CD14-positive monocyte (primary cell): ENCODE measurements at places on chromosomes 4 and X. TPM values are rescaled to one million over a fixed set of nuclear protein-coding genes. Genes with fewer than 3 reads are reported as not detected.

DNA sequence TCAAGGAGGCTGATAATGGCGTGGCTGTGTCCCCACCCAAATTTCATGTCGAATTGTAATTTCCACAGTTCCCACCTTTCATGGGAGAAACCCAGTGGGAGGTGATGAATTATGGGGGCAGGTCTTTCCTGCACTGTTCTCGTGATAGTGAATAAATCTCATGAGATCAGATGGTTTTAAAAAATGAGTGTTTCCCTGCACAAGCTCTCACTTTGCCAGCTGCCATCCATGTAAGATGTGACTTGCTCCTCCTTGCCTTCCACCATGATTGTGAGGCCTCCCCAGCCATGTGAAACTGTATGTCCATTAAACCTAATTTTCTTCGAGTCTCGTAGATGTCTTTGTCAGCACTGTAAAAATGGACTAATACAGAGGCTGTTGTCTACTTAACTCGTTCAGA lies 488.3 kb downstream of the SPRY1 start:
- DNase-seq, result no peak

DNA sequence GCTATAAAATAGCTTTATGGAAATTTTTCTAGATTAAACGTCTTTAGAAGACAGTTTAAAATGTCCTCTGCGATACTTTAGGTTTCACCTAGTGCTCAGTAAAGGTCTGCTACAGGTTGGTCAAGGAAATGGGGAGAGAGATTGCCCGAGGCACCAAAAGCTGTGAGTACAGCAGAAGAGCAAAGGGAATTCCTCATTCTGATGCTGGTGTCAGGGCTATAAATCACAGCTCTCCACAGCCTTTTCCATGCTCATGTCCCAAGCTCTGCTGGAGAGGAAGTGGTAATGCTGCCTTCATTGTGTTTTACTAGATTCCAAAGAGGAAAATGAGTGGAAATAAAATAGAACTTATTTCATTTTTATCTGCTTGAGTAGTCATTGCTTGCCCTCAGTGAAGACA lies 2060.4 kb downstream of the ARAP2 start:
- DNase-seq, result no peak

GRCh38 chr4:91471280-91471679 lies 832.5 kb upstream of the GRID2 start:
- DNase-seq, result no peak

GRCh38 chr4:144611850-144612249 lies 34.1 kb upstream of the HHIP start:
- DNase-seq, result no peak

DNA sequence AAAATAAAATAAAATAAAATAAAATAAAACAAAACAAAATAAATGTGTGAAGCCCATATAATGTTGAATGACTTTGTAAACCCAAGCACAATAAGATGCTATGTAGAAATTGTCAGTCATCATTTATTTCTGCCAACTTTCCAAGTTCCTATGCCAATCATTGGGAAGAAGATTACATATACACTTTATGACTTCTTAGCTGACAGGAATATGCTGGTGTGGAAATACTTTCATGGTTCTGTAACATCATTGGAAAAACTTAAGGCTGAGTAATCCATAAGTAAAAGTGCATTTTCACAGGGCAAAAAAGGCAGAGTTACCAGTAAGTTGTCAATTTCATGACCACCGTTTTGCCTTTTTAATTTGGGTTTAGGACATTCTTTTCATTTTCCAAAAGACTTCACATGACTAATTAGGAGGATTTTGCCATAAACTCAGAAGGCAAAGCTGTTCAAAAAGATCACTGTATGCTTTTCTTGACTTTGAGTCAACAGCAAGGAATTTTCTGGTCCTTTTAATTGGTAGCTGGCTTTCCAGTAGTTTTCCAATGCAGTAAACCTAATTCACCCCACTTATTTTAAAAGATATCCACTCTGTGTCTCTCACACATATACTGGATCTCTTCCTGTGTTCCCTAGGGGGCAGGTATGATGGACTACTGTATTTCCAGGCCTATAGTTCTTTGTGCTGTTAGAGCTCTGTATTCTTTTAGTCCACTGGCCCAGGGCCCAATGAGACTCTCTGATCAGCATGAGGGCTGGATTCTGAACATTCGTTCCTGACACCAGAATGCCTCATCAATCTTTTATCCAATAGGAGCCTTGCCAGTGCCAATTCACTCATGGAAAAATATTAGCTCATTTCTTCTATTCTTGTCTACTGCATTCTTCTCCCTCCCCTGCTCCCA lies 26.2 kb upstream of the SCRG1 start:
- no peak for DNase-seq

DNA sequence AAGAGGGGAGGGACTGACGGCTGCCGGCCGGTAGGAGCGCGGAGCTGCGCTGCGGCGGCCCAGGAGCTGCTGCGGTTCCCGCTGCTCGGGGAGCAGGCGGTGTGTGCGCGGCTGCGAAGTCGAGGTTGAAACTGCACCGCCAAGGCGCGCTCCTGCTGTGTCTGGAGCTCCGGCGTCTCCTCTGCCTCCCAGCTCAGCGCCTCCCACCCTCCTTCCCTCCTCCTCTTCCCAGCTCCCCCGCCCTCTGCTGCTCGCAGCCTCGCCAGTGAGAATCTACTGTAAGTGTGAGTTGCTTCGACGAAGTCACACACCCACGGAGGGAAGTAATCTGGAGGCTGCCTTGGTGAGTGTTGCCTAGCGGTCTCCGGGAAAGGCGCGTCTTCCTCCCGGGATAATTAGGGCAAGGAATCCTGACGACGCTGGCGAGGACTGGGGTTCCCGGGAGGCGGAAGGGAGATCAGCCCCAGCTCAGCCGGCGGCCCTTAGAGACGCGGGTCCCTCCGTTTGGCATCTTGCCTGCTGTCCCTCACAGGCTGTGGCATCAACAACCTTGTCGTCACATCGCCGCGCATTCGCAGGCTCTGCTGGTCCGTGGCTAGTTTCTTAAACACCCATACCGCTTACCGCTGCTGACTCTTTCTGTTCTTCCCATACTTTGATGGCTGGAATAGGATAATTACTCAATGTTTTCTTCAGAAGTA lies at the start of gene EPHA5:
Gene EPHA5 (minus strand): TSS at position 159 of the 701 bp plus-strand sequence. CDS start 747 bp downstream, outside the sequence.
- DNase-seq, result no peak

DNA sequence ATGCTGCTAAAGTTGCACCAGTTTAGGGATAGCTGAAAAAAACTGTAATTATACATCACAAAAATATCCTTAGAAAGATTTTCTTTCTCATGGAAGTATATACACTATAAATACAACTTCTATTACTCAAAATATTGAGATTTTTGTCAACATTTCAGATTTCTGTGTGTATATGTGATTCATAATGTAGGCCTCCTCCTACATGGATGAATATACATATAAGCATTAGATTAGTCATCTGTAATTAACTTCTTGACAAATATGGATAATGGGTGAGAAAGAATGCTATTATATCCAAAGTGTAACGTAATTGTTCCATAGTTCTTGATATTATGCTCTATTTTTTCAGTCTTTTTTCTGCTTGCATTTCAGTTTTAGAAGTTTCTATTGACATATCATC lies 124.9 kb downstream of the CBLL2 start:
- no peak for DNase-seq

DNA sequence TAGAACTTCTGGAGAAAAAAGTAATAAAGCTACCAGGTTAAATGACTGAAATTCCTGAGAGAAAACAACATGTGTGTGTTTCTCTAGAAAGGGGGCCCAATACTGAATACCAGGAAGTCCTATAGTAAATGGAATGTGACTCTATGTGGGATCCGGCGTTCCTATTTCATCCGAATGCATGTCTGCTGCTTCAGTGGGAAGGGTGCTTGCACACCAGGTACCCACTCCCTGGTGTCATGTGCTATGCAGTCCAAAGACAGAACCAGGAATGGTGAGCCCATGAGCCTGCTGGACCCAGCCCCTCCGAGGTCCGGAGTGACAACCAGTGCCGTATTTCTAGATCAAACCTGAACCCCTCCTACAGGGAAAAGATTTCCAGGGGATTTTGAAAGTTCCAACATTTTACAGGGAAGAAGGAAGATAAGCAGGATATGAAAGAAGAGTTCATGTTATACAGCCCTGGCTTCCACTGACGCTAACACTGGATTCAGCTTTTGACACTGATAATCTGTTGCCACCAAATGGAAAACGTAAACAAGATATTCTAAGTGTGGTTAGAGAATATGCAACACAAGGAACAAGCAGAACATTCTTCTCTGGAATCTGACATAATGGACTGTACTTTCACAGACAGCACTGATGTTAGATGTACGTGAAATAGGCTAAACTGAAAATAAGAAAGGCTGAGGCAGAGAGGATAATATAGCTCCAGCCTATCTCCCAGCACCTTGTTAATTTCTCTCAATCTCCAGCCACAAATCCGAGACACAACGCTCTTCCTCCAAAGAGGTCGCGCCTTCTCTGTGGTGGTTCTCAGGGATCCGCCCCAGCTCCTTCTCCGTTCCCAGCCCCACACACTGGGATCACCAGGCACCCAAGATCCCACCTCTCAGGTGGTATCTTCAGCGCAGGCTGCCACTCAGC lies 725 bp upstream of the CXCL1 start:
- DNase-seq, result no peak

GRCh38 chr4:142347241-142347640 lies 498.9 kb downstream of the INPP4B start:
- DNase-seq, result no peak

DNA sequence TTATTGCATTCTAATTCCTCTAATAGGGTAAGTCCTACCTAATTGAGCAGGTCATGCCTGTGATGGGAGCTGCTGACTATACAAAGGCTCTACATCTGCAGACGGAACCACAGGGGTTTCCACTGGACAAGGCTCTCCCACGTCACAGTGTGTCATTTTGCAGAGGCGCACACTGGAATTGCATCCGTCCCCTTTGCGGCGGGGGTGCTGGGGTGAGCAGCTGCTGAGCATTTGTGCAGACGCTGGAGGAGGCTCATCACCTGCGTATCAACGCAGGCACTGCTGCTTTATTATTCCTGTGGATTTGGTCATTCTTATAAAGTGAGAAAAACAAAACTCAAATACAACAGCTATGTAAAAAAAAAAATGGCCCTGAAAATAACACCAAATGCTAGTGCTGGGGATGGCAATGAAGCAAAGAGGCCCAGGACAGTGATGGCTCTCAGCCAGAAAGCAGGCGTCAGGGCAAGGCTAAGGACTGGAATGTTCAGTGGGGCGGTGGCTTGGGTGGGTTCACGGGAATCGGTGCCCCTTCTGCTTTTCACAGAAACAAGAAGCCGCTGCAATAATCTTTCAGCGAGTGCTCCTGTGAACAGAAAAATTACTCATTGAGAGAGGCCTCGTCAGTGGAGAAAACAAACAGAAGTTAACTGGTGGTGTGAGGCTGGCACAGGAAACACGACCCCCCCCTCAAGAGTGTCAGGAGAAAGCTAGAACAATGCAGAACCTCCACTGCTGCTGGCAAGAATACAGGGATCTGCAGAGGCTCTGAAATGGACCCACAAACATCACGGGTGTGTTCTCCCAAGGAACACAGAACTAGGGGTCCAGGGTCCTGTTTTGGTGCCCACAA lies 67.8 kb downstream of the GATB start:
- DNase-seq, result no peak

DNA sequence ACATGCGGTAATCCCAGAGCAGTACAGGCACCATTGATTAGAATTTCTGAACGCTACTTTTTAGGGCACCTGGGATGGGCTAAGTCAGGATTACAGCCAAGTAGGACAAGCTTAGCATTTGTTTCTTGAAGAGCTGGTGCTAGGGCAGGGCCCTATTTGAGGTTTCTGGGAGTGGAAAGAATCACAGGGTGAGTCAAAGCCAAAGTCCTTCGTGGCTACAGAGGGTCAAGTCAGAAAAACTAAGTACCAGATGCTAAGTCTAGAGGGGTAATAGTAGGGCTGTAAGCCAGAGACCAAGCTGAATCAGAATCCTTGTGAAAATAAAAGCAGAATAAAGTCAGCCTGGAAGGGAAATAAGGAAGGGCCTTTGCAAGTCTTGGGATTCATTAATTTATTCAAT lies 448.6 kb downstream of the ZIC3 start:
- no peak for DNase-seq

DNA sequence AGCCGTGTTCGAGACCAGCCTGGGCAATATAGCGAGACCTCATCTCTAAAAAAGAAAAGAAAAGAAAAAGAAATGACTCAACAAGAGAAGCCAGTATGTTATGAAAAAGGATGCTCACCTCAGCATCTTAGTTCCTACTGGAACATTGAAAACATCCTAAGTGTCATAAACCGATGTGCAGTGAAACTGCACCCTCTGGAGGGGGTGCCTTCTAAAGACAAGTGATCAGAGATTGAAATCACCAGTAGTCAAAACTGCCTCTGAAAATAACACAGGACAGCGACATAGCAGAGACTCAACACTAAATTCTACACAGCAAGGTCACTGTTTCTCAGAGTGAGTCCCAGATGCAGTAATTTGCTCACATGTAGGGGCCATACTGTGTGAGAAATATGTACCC lies 28.0 kb upstream of the ATP6AP2 start:
- DNase-seq, result no peak

DNA sequence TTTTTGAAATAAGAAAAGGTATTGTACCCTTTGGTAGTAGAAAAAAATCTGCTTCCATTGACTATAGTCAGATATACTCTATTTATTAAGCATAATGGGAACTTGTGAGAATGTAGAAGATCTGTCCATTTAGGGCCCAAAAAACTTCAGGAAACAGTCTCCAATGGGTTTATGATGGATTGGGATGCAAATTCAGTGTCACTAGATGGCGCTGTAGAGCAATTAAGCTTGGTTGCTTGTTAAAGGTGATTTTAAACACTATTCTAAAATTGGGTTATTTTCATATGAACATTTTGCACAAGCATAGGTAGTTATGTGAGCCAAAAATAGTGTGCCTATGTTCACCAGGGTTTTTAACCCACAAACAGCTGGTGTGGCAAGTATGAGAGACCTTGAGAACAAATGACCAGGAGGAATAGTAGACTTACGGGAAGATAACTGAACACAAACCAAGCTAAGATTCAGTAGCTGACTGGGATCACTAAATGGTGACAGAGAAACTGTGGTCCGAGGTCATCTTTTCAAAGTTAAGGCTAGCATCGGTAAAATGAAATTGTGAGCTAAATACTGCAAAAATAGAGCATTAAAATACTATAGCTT lies 80.3 kb upstream of the LSM6 start:
- DNase-seq, result peak; percentile 75

GRCh38 chr4:29081234-29081955 lies 1638.8 kb upstream of the PCDH7 start:
- DNase-seq, result no peak

GRCh38 chrX:47206316-47206715 lies 12.2 kb upstream of the CDK16 start:
- DNase-seq, result no peak

- DNase-seq, result no peak
These were observed 1532.4 kb upstream of the TENM3 start for GRCh38 chr4:180710628-180711337.

Gene PDZD4
- polyA plus RNA-seq, result not detected

Gene CLNK
- not detected for polyA plus RNA-seq

Gene ITGB1BP2
- not detected for polyA plus RNA-seq

Gene HPRT1
- polyA plus RNA-seq, result 5.7 and 13.0 TPM in 2 replicates

Gene IGFBP7
- polyA plus RNA-seq, result 23.1 and 34.8 TPM in 2 replicates

Gene IQCM
- polyA plus RNA-seq, result not detected

Gene SORBS2
- not detected for polyA plus RNA-seq

Gene SULT1B1
- polyA plus RNA-seq, result 0.79 and 3.4 TPM in 2 replicates

Gene PPBP
- polyA plus RNA-seq, result 0.65 and 0.80 TPM in 2 replicates

Gene ESX1
- polyA plus RNA-seq, result not detected
